Fibroblast of skin of left quadriceps (primary cell): ENCODE measurements at places on chromosomes 16 and 17.

DNA sequence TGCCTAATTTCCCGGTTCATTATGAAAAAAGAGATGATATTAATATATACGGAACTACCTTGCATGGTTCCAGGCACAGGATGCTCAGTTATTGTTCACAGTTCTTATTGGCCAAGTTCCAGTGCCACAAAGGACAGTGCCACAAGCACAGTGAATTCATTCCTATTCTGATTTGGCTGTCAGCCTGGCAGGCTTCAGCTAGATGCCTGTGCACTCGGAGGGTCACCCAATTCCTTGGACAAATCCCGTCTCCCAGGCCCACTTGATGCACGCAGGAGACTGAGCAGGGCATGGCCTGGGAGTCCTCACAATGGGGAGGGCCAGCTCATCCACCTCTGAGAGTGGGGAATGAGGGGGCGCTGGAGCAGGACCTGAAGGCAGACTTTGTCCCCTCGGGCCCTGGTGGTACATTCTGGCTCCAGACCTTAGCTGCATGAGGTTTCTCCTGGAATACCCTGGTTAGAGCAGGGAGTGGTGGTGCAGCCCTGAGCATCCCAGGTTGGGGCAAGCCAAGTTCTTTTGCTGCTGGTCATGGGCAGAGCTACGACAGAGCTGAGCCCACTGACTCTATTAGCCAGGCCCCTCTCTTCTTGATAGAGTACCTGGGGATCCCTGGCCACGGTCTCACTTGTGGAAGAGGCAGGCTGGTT lies 41.4 kb downstream of the MIS12 start:
- no peak for DNase-seq

GRCh38 chr17:66414561-66415175 lies 112.3 kb downstream of the PRKCA start:
- DNase-seq: no peak

DNA sequence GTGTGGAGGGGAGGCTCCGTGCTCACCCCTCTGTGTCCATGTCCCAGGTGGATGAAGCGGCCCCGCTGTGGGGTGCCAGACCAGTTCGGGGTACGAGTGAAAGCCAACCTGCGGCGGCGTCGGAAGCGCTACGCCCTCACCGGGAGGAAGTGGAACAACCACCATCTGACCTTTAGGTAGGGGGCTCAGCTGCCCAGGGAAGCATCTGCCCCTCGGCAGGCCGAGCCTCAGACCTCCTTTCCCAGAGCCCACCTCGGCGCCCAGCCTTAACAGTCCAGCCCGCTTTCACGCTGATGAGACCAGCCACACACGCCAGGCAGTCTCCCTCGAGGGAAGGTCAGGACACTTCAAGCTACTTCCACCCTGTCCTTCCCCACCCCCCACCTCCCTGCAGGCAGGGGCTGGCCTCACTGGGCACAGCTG lies 12.7 kb downstream of the MMP15 start:
- DNase-seq: no peak

DNA sequence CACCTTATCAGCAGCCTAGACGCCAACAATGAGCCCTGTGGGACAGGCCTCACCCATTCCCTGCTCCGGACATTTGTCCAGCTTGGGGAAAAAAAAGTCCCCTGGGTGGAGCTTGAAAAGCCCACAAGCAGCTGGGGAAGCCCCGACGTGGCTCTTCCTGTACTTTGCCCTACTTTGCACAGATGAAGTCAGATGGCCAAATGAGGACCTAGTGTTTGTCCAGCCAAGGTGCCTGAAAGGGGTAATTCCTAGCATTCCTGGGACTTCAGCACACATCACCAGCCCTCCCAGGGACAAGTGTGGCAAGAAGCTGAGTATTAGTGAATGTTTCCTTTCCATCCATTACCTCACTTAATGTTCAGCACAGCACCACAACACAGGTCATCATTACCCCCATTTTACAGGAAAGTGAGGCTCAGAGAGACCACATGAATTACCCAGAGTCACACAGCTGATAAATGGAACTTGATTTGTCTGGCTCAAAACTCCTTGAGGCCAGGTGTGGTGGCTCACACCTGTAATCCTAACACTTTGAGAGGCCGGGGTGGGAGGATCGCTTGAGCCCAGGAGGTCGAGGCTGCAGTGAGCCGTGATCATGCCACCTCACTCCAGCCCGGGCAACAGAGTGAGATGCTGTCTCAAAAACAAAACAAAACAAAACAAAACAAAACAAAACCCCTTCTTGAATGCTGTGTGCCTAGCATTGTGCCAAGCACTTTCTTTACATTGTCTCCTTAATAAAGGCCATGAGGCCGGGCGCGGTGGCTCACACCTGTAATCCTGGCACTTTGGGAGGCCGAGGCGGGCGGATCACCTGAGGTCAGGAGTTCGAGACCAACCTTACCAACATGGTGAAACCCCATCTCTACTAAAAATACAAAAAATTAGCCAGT lies 19.9 kb upstream of the PLLP start:
- DNase-seq: no peak
